ENCODE measurements at places on chromosomes 5 and 9.

GRCh38 chr9:84136119-84136868, 155.7 kb downstream of the RMI1 start:
- no peak for DNase-seq

- DNase-seq: no peak
Observed at GRCh38 chr9:8616414-8616813, 816.8 kb upstream of the DMAC1 start.

GRCh38 chr5:68830377-68830898, 263.4 kb upstream of the SLC30A5 start:
- no peak for DNase-seq

DNA sequence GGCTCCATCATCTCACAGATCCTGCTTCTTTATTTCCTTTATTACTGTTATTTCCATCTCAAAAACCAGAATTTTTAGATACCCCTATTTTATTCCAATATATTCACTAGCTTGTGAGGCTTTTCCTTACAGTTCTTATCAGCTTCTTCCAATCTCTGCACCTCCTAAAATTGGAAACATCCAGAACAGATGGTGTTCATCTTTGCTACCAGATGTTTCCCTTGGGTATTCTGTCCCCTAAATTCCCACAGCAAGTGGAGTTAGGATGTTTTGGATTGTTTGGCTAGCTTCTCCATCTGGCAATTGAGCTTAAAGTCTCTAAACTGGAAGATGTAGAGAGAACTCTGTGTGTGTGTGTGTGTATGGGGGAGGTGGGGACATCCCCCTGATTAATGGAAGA, 580.4 kb downstream of the DTWD2 start:
- DNase-seq: no peak

GRCh38 chr9:77957652-77958051, 74.0 kb downstream of the GNAQ start:
- no peak for DNase-seq

- DNase-seq: no peak
Observed at GRCh38 chr9:113556877-113557593, 93.5 kb downstream of the RGS3 start.

- DNase-seq: no peak
Observed at GRCh38 chr9:37200433-37201005, 80.1 kb downstream of the ZCCHC7 start.

DNA sequence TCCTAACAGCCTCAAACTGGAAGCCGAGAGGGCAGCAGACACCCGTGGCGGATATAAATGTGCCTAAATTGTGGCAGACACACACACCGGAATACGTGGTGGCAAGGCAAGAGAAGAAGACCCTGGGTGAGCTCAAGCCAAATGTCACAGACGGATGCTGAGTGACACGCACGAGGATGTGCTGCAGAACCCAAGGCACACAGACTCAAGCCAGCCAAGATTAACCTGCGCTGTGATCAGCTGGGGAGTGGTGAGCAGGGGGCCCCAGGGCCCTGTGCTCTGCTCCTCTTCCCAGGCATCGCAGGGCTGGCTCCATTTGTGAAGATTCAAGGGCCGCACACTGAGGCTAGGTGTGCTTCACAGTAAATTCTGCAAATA, 16.4 kb downstream of the SEMA4D start:
- peak; percentile 32 for DNase-seq

GRCh38 chr5:176772271-176773210, 37.8 kb upstream of the UNC5A start:
- no peak for DNase-seq

- no peak for DNase-seq
Observed at GRCh38 chr5:156043351-156043750, 283.6 kb upstream of the SGCD start.

- DNase-seq: no peak
Observed at GRCh38 chr5:147037515-147038205, 159.1 kb upstream of the PPP2R2B start.

DNA sequence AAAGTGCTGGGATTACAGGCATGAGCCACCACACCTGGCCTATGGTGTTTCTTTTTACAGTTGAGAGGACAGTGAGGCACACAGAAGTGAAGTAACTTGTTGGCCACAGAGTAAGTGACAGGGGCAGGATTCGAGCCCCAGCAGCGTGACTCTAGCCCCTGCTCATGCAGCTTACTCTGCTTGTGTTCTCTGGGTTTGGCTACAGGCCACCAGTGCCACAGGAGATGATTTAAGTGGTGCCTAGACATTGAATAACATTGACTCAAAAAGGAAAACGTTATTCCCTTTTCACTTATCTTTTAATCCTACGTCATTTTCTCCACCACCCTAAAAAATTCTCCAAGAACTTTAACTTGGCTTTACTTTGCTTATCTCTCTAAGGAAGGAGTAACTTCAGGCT, 61.4 kb downstream of the SNX24 start:
- DNase-seq: no peak

DNA sequence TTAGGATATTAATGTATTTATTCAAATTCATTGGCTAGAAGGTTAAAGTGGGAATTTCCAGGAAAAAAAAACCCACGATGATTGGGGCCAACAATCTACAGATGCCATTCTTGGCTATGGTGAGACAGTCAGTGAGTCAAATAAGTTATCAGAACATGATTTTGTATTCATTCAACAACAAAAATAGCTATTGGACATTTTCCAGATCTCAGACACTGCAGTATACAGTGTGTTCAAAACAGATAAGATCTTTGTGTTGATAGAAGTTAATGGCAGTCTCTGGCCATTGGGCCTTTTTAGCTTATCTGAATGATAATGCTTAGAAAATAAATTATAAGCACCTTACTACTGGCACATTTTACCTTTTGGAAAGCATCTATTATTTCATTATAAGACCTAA, 547.7 kb downstream of the MAT2B start:
- no peak for DNase-seq

Data from activated naive CD4-positive, alpha-beta T cell treated with Interleukin-2 at 50 U/mL for 16 hours (primary cell).